ENCODE measurements at places on chromosomes 1 and 21. TPM values are rescaled to one million over a fixed set of nuclear protein-coding genes. Genes with fewer than 3 reads are reported as not detected.
A peak's percentile ranks its signal among the peaks of the same experiment; 100 is the strongest.

RUNX3 gene
- 0.22 TPM for total RNA-seq

DYNLT4 gene
- total RNA-seq, result 0.40 TPM

CHODL gene
- total RNA-seq, result 92.5 TPM

AADACL4 gene
- 0.04 TPM for total RNA-seq

LMX1A gene
- 0.84 TPM for total RNA-seq

MNDA gene
- total RNA-seq, result 2.0 TPM

OR2T2 gene
- total RNA-seq, result not detected

FH gene
- total RNA-seq, result 53.8 TPM

ZFP69B gene
- total RNA-seq, result 3.5 TPM

SPRR3 gene
- not detected for total RNA-seq

EDEM3 gene
- total RNA-seq, result 26.4 TPM

DNA sequence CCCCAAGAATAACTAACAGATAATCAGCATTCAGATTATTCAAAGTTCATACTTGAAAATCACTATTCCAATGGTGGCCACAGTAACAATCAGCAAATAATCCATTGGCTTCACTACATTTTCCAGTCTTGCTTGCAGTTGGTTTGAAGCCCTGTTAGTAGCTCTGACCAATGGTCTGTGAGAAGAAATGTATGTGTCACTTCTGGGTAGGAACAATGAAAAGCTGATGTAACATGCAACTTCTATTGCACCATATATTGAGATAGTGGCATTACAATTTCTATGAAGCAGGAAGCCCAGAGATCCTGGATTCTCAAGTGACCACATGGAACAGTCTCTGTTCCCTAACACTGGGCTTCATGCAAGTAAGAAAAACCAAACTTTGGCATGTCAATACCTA lies 250.9 kb upstream of the DAB1 start:
- no peak for DNase-seq

GRCh38 chr1:91022518-91022929 lies 689 bp upstream of the ZNF644 start:
- DNase-seq, result no peak

DNA sequence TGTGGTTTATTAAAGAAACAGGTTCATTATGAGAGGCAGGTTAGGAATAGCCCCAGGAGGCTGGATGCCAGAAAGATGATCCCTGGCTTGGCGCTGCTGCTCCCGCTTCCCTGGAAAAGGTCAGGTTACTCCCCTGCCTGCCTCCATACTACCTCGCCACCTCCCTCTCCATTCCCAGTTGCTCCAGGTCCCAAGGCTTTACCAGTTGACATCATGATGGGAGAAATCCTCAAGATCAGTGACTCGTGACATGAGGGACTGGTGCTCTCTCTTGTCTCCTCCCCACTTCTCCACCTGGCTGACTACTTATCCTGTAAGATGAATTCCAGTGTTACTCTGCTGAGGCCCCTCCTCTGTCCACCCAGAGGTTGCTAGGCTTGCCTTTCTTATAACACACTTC lies 19.7 kb downstream of the VASH2 start:
- no peak for DNase-seq

DNA sequence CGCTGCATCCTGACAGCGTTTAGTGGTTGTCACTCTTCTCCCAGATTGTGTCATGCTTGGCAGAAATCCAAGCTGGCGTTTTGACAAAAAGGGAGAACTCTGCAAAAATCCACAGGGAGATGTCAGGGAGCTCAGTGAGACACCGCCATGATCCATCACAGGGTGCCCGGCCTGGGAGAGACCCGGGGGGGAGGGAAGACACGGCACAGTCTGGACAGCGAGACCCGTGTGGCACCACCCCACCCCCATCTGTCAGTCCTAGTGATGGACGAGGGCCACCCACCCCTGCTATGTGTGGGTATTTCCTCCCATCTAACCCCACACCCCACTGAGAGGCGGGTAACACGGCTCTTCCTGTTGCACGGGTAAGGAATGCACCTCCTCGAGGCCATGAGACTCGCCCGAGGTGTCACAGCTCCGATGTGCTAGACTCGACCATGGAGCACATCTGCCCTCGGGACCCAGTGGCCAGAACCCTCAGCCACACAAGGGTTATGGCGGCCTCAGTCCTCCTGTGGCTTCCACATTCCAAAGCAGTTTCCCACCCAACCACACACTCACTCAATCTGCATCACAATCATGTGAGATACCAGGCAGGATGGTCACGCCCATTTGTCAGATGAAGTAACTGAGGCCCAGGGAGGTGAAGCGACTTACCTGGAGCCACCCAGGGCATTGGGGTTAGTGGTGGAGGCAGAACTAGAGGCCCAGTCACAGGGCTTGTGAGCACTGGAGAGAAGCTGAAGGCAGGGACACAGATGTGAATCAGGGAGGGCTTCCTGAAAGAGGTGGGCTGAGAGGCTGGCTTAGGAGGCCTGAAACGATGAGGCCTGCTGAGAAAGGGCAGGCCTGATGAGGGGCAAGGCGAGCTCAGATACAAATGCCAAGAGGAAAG lies 688.5 kb downstream of the MATN1 start:
- DNase-seq, result peak; percentile 47

GRCh38 chr1:61111084-61112004 lies 29.0 kb downstream of the NFIA start:
- DNase-seq, result no peak

DNA sequence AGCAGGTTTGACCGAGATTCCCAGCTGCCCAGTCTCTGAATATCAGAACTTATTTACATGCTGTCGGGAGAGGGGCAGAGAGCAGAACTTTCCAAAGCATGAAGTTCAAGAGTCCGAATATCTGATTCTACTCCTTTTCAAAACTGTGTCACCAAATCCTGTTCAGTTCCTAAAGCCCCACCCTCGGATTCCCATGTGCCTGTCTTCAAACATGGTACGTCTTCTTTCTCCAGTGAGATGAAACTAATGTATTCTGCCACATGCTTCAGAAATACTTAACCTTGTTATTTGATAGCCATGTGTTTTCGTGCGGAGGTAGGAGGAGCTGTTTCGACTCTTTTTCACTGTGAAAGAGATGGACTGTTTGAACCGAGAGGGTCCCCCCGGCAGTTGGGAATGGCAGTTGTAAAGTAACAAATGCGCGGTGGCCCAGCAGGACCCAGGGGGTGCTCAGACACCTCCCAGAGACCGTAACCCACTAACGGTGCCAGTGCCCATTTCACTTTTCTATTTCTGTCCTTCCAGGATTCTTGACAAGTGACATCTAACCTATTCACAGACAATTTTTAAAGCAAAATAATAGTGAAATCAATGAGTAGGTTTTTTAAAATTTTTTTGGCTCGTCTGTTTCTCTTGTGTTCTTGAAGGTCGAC lies 67.2 kb downstream of the ZBTB18 start:
- no peak for DNase-seq

- DNase-seq, result no peak
These were observed 14.4 kb upstream of the VPS26C start for GRCh38 chr21:37281579-37281978.

GRCh38 chr1:107750364-107750959 lies 214.5 kb downstream of the VAV3 start:
- peak; percentile 59 for DNase-seq

DNA sequence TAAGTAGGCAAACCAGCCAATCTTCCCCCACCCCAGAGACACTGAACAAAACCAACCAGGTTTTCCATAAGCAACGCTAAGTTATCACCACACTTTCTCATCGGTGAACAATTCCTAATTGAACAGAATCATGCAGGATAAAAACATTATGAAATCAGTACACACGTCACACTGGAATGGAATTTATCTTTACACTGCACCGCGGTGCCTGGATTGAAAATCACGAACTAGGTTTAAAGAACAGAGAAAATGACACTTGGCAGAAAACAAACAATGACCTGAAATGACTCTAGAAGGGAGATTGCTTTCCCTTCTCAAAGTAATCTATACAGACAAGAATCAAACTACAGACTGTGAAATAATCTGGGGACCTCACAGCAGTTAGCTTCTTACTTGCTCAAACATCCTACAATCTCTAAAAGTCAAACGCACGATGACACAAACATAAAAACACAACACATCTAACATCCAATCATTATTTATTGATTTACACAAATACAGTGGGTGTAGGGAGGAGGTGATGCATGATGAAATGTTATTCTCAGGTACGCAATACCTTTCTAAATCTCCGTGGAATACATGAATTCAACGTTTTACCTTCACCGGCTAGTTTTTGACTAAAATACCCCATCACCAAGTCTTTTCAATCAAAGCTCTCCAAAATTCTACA lies 1.9 kb downstream of the EIF4G3 start:
- peak; percentile 47 for DNase-seq

DNA sequence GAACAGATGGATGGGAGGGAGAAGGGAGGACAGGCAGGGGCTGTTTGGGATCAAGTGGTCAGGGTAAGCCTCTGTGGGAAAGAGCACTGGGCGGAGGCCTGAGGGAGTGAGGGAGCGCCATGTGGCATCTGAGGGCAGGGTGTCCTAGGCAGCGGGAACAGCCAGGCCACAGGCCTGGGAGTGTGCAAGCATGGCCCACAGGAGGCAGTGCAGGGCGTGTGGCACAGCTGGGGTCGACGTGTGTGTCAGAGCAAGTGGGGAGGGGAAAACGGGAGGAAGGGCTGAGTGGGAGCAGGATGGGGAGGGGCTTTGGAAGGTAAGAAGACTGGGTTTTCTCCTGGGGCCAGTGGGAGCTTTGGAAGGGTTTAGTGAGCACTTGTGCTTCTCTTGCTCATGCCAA lies 143.4 kb downstream of the SYF2 start:
- DNase-seq, result no peak

GRCh38 chr1:3405974-3406867 lies 48.2 kb upstream of the ARHGEF16 start:
- no peak for DNase-seq

All from muscle of leg (tissue), 16 donors.